ENCODE measurements at places on chromosomes 5 and 9.

GRCh38 chr9:70130266-70130665 lies 86.6 kb downstream of the MAMDC2 start:
- DNase-seq = no peak

- DNase-seq = no peak
Measured at GRCh38 chr9:84993105-84993504, 323.6 kb downstream of the NTRK2 start.

GRCh38 chr9:12464910-12465512 lies 228.2 kb upstream of the TYRP1 start:
- DNase-seq = no peak

GRCh38 chr9:34443976-34444375 lies 14.4 kb downstream of the FAM219A start:
- no peak for DNase-seq

- no peak for DNase-seq
Measured at GRCh38 chr5:38443390-38443789, 113.1 kb downstream of the LIFR start.

DNA sequence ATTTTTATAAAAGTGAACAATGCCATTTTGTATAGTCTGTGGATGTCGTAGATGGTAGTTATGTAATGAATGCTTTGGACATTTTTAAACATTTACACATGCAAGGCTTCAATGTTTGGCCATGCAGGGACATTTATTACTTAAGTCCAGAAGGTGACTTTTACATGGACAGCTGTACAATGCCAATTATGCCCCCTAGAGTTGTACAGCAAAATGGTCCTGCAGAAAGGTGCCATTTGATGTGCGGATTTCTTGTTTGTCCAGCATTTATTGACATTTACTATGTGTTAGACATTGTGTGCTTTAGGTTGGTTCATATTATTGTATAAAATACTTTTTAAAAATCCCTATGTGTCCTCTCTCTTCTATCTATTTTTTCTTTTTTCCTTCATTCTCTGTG lies 22.5 kb upstream of the COMMD10 start:
- no peak for DNase-seq

GRCh38 chr5:90968319-90968718 lies 409.7 kb downstream of the ADGRV1 start:
- DNase-seq = no peak

- no peak for DNase-seq
Measured at GRCh38 chr5:10455277-10455670, 13.6 kb downstream of the ROPN1L start.

- DNase-seq = no peak
Measured at GRCh38 chr9:130337784-130338380, 72.3 kb downstream of the HMCN2 start.

- no peak for DNase-seq
Measured at GRCh38 chr9:123471843-123472570, 116.0 kb downstream of the CRB2 start.

GRCh38 chr5:38417658-38418017 lies 138.8 kb downstream of the LIFR start:
- no peak for DNase-seq

GRCh38 chr9:88006511-88007290 lies 32.4 kb upstream of the CDK20 start:
- no peak for DNase-seq

- DNase-seq = no peak
Measured at GRCh38 chr5:57642066-57642465, 159.5 kb upstream of the ACTBL2 start.

DNA sequence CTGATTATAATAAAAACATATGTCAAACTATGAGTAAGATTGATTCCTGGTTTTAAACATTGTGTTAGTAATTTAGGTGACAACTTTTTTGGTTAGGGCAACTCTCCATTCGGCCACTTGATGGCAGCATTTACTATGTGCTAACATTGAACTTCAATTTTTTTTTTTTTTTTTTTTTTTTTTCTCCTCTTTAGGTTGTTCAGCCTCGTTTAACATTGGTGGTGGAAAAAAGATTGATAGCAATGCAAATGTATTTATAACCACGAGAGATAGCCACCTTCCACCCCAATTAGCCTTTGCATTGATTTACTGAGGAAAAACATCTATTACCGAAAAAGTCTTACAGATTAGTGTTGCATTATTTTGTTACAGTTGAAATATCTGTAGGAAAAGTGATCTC lies 159.1 kb downstream of the CSNK1G3 start:
- DNase-seq = peak; percentile 1

DNA sequence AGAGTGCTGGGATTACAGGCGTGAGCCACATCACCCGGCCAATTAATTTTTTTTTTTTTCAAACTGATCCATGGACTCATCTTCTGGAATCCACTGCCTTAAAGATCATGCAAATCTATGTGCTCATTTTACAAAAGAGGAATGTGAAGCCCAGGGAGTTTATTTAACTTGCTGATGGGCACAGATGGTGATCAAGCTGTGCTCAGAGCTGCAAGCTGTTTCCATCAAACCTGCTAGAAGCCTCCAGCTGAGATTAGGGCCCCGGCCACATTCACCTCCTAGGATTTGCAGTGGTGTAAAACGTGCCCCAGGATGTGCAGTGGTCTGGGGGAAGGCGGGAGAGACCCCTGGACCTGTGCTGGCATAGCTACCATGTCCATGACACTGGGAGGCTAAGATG lies 56.1 kb upstream of the TUT7 start:
- no peak for DNase-seq

- no peak for DNase-seq
Measured at GRCh38 chr5:172106511-172107356, 81.3 kb downstream of the STK10 start.

DNA sequence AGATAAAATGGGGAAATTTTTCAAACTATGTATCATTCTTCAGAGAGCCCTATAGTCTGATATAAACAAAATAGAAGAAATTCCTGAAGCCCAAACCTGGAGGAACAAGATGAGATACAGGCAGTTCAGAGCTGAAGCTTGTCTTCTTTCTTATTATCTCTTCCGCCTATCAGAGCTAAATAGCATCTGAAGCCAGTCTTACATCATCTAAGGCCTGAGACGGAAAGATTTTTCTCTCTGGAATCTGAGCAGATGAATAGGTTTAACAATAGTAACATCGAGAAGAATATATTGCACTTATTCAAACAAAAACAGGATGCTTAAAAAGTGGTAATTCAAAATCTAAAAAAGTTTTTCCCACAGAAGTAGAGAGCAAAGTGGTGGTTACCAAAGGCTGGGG lies 59.8 kb downstream of the LPAR1 start:
- DNase-seq = no peak

DNA sequence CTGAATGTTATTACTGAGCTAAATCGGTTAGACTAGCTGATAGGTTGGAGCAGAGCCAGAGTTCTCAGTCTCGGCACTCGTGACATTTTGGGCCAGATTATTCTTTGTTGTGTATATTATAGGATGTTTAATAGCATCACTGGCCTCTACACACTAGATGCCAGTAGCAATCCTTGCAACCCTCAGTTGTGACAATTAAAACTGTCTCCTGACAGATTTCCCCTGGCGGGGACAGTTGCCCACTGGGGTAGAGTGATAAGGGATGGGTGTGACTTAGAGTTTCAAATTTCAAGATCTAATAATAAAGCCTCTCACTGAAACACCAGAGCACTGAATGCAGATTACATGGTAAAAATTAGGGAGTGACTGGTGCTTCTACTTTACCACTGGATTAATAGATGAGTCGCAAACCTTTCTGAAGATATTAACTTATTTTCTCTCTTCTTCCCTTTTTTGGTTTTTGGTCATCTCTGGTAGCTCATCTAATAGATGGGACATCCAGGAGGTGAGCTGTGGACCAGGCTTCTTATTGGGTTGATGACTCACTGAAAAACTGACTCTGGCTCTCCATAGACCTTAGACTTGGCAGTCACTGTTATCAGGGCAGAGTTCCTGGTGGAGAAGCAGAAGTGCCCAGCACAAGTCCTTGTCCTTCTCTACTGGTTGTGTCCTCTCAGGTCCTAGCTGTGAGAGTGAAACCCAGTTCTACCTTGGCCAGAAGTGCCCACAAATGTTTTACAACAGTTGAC lies 150.3 kb downstream of the UNC13B start:
- DNase-seq = no peak

DNA sequence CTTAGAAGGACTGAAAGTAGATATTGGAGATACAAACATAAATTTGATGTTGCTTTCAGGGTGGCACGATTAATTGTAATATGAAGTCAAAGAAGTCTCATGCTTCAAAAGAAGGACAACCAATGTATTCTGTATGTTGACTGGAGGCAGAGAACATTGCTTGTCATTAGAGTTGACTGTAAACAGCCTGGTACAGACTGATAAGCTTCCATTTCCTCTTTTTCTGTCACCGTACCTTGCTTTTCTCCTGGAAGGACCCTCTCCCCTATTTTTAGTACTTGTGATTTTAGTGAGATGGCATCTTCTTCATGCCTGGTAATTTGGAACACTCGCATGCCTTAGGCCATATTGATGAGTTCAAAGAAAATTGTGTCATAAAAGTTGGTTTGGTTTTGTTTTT lies 809.4 kb downstream of the PRELID2 start:
- no peak for DNase-seq

DNA sequence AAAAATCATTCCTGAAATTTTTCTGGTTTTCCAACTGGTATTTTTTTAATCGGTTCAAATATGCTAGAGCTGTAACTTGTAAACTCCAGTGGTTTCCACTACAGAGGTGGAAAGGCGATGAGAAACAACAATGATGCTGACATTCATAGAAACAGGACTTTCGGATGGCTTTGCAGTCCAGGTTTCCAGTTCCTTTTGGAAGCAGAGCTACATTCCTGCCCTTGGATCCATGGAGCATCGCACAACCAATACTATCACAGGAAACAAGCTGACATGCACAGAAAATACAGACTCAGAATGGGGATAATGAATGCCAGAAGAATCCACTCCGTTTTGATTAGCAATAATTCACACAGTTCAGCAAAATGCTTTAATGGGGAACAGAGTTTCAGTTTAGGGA lies 140.0 kb downstream of the EPB41L4A start:
- DNase-seq = no peak

GRCh38 chr5:58314356-58315210 lies 145.3 kb downstream of the PLK2 start:
- no peak for DNase-seq

- DNase-seq = no peak
Measured at GRCh38 chr5:60101573-60101972, 208.0 kb upstream of the PDE4D start.

DNA sequence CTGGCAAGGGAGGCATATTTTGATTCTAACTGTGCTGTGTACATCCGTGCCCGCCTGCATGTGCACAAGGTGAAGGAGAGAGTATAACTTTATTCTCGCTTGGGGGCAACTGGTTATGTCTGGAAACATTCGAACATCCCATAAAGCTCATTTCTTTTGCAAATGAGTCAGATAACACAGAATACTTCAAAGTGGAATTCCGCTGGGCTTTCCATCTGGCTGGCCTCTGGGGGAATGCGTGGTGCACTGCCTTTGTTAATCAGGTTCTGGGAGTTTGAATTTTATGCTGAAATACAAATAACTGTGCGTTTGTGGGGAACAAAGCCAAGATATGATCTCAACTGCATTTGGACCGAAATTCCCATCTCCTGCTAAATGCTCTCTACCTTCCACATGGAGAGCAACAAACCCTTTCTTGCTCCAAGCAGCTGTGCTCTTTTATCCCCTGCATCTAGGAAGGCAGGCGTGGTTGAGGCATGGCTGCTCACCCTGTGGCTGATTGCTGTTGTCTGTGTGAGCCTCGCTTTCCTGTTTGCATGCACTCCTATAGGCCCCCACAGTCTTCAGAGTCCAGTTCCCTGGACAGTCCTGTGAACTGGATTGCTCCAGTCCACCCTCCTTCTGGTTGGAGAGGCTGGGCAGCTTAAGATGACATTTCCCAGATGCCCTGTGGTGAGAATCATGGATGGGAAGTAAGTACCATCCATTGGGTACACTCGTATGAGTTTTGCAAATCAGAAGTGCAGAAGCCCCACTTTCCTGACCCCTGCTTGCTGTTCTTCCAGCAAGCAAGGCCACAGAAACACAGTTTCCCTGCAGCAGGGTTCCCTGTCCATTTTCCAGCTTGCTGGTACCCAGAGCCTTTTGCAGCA lies 82.9 kb upstream of the ALDH1B1 start:
- DNase-seq = no peak

- DNase-seq = no peak
Measured at GRCh38 chr9:86351880-86352279, 2.3 kb downstream of the TUT7 start.

- DNase-seq = no peak
Measured at GRCh38 chr5:82414041-82414388, 135.9 kb upstream of the RPS23 start.

DNA sequence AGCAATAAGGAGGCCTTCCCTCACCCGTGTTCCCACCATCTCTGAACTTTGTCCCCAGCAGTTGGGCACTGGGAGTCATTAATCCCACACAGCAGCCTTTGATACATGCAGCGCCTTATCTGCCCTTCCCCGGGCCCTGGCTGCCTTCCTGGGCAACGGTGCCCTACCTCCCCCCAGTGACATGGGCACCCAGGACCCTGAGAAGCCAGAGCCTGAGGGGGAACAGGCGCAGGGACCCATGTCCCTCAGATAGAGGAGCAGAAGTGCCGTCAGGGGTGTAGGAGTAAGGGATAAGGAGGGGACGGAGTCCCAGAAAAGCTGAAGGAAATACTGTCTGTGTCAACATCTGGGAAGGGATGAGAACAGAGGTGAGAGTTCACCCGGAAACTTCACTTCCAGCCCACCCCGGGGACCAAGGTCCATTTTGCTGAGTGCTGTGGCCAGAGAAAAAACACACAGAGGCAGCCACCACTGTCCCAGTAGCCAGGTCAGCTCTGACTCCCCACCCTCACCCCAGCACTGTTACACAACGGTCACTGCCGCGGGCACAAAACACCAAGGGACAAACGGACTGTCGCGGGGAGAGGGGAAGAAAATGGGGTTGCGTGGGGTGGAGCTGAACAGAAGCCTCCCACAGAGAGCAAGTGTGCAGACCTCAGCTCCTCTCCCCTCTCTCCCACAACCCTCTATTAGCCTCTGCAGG lies 3.8 kb downstream of the PCDH1 start:
- DNase-seq = no peak

GRCh38 chr5:12615141-12615820 lies 711.0 kb upstream of the CTNND2 start:
- DNase-seq = no peak

DNA sequence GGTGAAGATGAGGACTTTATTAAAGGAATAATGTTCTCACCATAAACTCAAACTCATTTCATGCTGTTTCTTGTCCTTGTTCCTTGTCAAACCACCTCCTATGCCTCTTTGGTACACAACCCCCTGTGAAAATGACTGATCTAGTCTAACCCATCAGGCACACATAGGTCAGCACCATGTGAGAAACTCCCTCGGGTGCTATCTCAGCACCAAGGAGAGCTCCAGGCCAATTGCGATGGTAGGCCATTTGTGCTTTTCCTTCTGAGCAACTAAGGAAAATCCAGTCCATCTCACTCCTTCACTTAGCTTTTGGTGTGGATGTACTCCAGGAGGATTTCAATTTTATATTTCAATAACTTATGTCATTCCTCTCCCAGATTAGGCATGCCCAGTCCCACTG lies 199.8 kb downstream of the ZNF608 start:
- no peak for DNase-seq
